ENCODE measurements at places on chromosomes 3 and 15.
A peak's percentile ranks its signal among the peaks of the same experiment; 100 is the strongest.

GRCh38 chr3:106208967-106209366 is 340.2 kb upstream of the CBLB start:
- no peak for DNase-seq

DNA sequence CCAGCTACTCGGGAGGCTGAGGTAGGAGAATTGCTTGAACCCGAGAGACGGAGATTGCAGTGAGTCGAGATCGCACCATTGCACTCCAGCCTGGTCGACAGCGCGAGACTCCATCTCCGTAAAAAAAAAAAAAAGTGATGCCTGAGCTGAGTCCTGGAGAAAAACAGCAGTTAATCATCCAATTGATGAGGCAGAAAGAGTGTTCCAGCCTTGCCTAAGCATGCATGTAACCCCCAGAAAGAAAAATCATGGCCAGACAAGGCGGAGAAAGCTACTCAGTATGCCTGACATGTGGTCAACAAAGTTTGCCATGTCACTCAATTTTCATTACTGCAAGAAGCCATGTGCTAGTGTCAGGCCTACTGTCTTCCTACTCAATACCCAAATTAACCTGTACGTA is 593.1 kb upstream of the MDFIC2 start:
- no peak for DNase-seq

GRCh38 chr3:136387031-136387430 is 136.9 kb downstream of the PCCB start:
- no peak for DNase-seq

DNA sequence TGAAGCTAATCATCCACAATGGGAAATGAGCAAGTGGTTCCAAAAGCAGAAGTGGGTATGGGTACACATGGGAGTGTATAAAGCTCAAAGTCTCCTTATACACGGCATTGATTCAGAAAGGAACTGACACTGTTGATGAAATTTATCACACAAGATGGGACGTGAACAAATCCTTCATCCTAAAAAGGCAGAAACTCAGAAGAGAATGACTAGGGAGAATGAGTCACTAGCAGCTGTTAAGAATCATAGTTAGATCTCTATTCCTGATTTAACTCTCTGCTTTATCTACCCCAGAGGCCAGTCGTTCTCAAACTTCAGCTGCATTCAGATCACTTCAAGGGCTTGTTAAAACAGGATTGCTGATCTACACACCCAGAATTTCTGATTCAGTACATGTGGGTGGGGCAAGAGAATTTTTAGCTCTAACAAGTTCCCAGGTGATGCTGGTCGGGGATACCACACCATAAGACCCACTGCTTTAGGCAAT is 97.7 kb upstream of the PHLDB2 start:
- no peak for DNase-seq

DNA sequence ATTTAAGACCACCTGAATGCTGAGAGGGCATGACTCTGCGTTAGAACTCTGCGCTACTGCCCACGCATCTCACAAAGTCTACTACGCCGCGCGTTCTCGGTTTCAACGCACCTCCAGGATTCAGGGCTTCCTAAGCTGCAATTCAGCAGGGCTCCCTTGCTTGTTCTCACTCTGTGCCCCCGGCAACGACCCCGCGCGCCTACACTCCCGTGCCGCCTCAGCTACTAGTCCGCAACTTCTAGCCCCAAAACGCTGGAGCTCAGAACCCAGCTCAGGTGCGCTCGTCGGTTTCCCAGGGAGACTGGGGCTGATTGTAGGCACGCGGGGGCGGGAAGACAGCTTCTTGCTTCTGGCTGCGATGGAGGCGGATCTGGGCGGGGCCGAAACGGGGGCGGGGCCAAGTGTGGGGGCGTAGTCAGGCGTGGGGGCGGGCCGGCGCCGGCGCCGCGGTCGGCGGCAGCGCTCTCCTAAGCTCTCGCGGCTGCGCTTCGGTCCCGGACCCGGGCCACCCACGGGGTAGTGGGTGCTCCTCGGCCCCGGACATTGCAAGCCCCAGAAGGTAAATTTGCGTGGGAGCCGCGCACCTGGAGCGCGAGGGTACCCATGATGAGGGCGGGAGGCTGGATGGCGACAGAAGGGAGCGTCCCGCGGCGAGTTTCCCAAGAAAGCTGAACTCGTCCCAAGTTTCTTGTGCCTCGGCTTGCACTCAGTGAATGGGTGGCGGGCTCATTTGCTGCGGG is at the start of gene ARHGEF26:
Gene ARHGEF26, plus strand, starts transcription at position 430 of the 740 bp plus-strand sequence. CDS start 603 bp downstream, outside the sequence.
- peak; percentile 6 for DNase-seq

DNA sequence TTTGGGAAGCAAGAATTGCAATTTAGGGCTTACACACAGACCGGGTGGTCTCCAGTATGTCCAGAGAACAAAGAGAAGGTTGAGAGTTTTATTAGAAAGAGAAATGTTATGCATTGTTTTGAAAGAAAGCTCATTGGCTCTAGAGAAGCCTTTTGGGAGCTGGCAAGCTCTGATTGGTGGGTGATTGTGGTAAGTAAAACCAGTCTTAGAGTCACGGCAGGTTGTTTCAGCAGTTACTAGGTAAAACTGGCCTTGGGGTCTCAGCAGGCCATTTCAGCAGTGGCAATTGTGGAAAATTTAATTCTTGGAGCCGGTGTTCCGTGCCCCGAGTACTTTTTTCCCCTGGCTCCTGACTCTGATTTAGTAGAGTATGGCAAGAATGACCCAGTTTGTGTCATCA is 78.1 kb downstream of the MRPL46 start:
- DNase-seq, result no peak

- no peak for DNase-seq
Measured at GRCh38 chr15:40128766-40129660, 20.3 kb upstream of the BMF start.

GRCh38 chr15:96035091-96035490 is 295.4 kb upstream of the NR2F2 start:
- DNase-seq, result no peak

- DNase-seq, result no peak
Measured at GRCh38 chr3:194014756-194015155, 121.2 kb upstream of the HES1 start.

DNA sequence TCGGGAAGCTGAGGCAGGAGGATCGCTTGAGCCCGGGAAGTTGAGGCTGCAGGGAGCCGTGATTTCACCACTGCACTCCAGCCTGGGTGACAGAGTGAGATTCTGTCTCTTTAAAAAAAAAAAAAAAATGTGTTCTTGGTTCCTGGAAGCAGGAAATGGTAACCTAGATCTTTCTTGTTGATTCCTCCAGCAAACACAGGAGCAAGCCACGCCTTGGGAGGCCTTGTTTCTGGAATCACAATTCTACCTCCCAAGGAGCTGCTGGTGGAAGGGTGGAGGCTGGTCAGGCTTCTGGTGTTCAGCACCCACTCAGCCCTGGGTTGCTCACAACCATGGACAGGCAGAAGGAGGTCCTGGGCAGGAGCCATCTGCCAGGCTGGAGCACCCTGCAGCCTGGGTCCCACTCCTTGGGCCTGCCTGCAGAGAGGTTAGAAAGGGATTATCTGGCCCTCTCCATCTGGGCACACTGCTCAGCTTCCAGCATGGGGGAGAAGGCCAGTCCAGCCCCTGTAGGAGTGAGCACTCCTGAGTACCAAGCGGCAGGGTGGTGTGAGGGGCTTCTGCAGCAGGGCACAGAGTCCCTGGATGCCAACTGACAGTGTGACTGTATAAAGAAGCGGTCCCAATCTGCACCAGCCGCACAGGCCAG is 65.6 kb downstream of the ABTB1 start:
- no peak for DNase-seq

GRCh38 chr15:70720228-70721016 is 42.9 kb downstream of the UACA start:
- DNase-seq, result no peak

- peak; percentile 43 for DNase-seq
Measured at GRCh38 chr15:31325595-31326155, 960 bp upstream of the KLF13 start.

- no peak for DNase-seq
Measured at GRCh38 chr3:14428087-14429033, 26.0 kb downstream of the SLC6A6 start.

DNA sequence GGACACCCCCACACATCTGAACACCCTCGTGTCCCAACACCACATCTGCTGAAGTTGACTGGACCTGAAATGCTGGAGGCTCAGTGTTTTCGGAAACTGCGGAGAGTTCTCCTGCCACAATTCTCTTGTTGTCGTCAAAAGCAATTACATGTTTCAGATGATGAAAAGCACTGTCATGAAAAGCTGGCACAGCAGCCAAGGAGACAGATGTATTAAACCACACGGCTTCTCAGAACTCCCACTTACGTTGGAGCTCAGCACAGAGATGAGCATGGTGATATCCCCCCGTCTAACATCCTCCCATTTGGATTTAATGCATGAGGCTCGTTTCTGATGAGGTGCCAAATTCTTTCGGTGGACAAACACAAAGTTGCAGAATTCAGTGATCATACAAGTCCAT is 180.1 kb downstream of the RORA start:
- no peak for DNase-seq

DNA sequence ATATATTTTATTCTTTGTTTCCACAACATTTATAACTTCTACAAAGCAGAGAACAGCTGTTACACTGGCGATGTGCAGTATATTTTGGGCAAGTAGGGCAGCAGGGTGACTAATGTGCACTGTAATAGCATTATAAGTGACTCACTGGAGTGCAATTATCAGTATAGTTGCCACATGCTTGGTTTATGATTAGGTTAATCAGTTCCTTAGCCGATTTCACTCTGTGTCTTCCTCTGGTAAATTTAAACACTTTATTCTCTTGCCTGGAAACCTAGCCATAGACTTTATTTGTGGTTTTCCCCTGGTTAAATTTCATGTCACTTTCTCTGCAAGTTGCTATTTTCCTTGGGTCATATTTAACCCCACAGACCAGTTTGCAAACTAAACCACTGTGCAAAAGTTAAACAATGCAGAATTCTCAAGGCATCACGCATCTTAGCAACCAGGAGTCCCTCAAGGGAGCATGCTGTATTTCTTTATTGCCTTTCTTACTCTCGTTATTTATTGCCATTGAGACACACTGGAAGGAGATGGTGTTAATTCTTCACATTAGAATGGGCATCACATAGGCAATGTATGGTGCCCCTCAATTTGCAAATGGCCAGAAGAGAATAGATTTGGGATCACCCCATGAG is 690.2 kb upstream of the DPPA4 start:
- no peak for DNase-seq

DNA sequence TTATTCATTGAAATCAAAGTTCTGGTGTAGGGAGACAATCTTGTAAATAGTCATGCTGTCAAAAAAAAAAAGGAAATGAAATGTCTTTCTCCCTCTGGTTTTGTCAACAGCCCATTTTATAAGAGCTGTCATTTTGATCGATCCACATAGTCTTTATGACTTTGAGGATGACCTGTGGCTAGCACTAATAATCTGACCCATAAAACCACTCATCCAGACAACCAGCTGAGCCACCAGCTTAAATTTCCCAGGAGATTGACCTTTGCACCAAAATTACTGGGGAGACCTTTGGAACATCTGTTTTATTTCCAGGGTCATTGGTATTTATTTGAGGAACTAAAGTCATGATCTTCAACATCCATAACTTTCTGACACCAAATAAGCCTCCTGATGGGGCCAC is 98.5 kb upstream of the MME start:
- no peak for DNase-seq

DNA sequence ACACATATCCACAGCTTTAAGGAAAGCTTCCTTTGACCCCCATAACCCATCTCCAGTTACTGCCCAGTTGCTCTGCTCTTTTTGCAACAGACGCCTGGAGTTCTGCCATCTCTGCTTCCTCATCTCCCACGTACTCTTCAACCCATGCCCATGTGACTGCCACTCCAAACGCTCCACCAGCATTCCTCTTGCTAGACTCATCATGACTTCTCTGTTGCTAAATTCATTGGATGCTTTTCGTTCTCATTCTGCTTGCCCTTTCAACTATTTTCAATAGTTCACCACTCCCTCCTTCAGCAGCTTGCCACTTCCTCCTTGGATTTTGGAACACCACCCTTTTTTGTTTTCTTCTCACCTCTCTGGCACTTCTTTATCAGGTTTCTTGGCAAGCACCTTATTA is 2.7 kb upstream of the KNSTRN start:
- no peak for DNase-seq

- no peak for DNase-seq
Measured at GRCh38 chr3:179882292-179882691, 154.4 kb downstream of the PEX5L start.

- no peak for DNase-seq
Measured at GRCh38 chr15:59116141-59116540, 11.2 kb downstream of the CCNB2 start.

Data from activated CD8-positive, alpha-beta memory T cell treated with anti-CD3 and anti-CD28 coated beads for 1 hour (primary cell).